ENCODE measurements at places on chromosomes 6 and 20. TPM values are rescaled to one million over a fixed set of nuclear protein-coding genes. Genes with fewer than 3 reads are reported as not detected.
A peak's percentile ranks its signal among the peaks of the same experiment; 100 is the strongest.

Gene BFSP1
- total RNA-seq, result 1.9 TPM

Gene DEFB124
- total RNA-seq, result not detected

Gene SLC22A1
- total RNA-seq, result not detected

Gene SUMO4
- 2.2 TPM for total RNA-seq

Gene ACOT13
- 3.6 TPM for total RNA-seq

Gene XRN2
- 70.8 TPM for total RNA-seq

Gene HLA-DMB
- 0.28 TPM for total RNA-seq

Gene RNF8
- 26.7 TPM for total RNA-seq

Gene OPRM1
- total RNA-seq, result not detected

Gene FAM83C
- total RNA-seq, result not detected

Gene CLPSL2
- total RNA-seq, result not detected

Gene PLCB1
- total RNA-seq, result 16.1 TPM

Gene KIF25
- total RNA-seq, result not detected

Gene OPN5
- total RNA-seq, result not detected

Gene FHL5
- not detected for total RNA-seq

Gene ARFRP1
- total RNA-seq, result 25.3 TPM

Gene GCNT2
- total RNA-seq, result 0.90 TPM

Gene BANF2
- not detected for total RNA-seq

DNA sequence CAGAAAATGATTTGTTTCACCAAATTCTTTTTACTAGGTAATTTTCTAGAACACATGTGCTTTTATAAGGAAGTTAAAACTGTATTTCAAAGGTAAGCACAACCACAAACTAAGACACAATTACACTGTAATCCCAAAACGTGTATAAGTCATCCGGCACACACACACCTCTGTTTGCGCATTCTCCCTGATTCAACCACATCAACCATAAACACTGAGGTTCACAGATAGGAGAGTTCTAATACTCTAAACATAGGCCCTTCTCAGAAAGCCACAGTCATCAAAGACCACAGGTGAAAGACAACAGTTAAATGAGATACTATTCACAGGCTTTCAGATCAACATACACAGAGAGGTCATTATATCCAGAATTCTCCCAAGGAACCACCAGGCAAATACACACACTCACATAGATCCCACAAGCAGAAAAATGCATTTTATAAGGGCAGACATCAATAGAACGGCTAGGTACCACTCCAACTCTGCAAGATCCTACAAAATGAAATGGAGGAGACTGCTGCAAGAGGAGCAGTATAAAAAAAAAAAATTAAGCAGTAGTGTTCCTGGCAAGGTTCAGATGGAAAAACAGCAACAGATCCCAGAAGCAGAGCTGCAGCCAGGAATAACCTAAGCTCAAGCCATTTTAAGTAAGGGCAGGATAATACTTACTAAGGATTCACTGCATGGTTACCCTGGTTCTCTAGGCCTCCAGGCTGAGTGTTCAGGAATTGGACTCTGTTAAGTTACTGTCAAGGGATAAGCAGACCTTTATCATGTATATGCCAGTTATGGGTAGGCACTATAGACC, 6.6 kb upstream of the FBXO9 start:
- DNase-seq, result no peak

- DNase-seq, result no peak
Measured at GRCh38 chr6:106514583-106514885, 114.8 kb downstream of the RTN4IP1 start.

- no peak for DNase-seq
Measured at GRCh38 chr6:64750910-64751309, 956.1 kb downstream of the EYS start.

GRCh38 chr6:156905801-156906200, 128.6 kb downstream of the ARID1B start:
- no peak for DNase-seq

- no peak for DNase-seq
Measured at GRCh38 chr6:66865771-66866170, 1158.7 kb upstream of the EYS start.

DNA sequence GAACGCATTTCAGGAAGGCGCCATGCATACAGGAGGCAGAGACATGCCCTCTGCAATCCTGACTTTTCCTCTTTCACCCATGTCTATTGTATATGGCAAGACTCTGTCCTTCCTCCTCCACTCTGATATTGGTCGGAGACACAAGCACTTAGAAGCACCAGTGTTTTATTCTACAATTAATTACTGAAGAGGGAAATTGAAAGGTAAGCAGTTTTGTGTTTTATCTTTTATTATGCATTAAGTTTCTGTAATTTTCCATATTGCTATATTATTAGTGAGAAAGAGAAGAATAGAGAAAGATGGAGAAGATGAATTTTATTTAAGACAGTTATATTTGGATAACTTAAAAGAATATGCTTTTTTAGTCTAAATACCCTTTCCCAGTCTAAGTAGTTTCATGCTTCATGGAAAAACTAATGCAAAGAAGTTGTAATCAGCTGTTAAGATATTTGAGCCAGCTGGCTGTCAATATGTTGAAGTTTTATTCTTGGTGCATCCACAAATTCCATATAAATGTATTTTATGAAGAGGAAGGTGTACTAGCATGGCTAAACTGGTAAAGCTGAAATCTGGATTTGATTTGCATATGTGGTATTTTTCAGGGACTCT, 13.6 kb downstream of the ARID1B start:
- DNase-seq, result no peak

DNA sequence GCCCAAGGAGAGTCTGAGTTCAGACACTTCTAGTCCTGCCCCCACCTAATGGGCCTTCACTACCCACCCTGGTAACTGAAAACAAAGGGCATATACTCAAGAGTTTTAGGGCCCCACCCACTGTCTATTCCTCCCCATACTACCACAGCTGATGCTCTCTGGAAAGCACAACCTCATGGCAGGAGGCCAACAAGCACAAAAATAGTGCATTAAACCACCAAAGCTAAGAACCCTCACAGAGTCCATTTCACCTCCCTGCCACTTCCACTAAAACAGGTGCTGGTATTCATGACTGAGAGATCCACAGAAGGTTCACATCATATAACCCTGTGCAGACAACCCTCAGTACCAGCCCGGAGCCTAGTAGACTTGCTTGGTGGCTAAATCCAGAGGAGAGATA, 132.1 kb upstream of the ADGRB3 start:
- DNase-seq, result no peak

- no peak for DNase-seq
Measured at GRCh38 chr20:57049296-57049695, 217.1 kb downstream of the BMP7 start.

- DNase-seq, result no peak
Measured at GRCh38 chr20:8344631-8345030, 212.6 kb downstream of the PLCB1 start.

DNA sequence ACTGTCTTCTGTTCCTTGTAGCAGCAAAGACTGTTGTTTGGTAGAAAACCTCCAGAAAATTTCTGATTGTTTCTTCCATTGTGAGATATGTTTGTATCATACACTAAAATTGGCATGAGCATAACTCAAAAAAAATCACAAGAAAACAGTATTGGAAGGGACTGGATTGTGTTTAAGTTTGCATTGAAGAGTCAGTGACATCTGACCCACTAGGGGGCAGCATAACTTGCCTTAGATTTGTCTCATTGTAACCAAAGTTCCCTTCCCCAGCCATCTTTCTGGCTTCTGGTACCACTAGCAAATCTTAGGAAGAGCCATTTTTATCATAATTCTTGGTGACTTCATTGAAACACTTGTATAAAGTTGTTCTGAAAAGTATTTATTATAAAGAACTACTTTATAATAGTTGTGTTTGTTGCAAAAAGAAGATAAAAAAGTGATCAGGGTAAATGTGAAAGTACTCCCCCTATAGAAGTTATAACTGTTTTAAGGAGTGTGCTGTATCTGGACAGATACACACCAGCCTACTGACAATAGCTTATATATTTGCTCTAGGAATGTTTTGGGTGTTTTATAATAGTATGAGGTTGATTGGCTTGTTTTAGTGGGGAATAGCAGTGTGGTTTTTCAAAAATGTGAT, 7.7 kb downstream of the CSTF1 start:
- peak; percentile 84 for DNase-seq

GRCh38 chr6:56649053-56649769, 6.5 kb upstream of the DST start:
- no peak for DNase-seq

DNA sequence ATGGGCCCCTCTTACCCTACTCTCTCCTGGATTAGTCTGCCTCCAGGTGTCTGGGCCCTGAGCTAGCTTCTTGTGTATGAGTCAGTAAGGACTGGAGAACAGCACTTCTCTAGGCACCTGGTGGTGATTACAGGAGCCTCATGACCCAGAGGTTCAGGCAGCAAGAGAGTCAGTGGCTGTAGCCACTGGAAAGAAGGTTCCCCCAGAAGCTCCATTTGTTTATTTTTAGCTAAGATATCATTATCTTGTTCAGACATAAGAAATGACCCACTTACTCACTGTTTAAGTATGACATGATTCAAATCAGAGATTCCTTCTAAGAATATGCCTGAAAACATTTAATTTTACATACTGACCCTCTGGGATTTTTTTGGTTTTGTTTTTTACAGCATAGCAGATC, 23.6 kb upstream of the SLC4A11 start:
- DNase-seq, result peak; percentile 69

- no peak for DNase-seq
Measured at GRCh38 chr6:144781836-144782235, 496.7 kb downstream of the UTRN start.

DNA sequence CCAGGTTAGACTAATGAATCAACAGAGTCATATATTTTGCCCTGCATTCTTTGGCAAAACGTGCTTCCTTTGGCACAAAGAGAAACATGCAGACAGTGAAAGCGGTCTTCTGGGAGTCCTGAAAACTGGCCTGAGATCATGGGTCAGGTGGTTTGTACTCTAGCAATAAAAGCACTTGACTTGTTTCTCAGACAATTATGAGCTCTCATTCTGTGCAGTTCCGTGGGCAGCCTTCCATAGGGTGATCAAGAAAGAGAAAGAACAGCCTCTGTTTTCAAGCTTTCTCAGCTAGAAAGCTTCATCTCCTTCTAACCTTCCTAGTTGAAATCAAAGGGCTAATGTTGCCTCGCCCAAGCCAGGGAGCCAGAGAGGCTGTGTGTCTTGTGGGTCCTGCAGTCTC, 62.7 kb upstream of the ISM1 start:
- no peak for DNase-seq

- DNase-seq, result no peak
Measured at GRCh38 chr6:36333931-36334725, 2.6 kb downstream of the BNIP5 start.

GRCh38 chr6:144159223-144159622, 8.9 kb downstream of the STX11 start:
- no peak for DNase-seq

GRCh38 chr6:73121421-73121993, 103.8 kb downstream of the KHDC1L start:
- DNase-seq, result peak; percentile 60

- no peak for DNase-seq
Measured at GRCh38 chr20:52975803-52976531, 3.8 kb downstream of the TSHZ2 start.

DNA sequence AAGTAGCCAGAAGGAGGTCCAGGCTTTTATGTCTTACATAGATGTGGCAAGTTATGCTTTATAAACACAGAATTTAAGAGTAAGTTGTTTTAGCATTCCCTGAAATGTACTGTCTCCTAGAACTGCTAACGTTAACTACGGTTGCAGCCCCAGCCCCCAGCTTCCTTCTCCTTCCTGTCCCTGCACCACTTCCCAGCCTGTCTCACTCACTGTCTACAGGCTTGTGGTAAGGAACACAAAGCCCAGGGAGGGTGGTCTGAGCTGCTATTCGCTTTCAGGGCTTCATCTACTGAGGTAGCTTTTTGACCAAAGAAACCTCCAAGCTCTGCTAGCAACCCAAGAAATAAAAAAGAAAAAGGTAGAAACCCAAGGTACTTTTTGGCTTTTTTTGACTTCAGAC, 35.9 kb downstream of the PCSK2 start:
- DNase-seq, result no peak

- DNase-seq, result no peak
Measured at GRCh38 chr6:29675561-29675960, 5.4 kb downstream of the ZFP57 start.
